Cerebellar nuclear complex (tissue), 1 donor: ENCODE measurements at places on chromosomes 2 and 18.

DNA sequence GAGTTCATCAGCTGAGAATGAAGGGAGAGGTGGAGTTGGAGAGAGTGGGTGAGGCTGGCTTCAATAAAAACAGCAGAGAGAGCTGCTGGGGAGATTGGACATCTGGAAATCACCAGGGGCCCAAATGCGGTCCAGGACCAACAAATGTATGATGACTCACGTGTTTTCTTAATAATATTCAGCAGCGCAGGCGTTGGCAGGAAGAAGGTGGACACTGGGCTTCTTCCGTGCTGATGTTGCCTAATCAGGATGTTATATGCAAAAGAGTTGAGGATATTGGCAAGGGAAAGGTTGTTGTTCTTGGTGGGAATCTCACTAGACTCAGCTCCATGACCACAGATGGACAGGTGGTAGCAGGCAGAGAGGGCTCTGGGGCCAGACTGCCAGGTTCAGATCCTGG lies 12.8 kb upstream of the PLA2R1 start:
- no peak for DNase-seq

DNA sequence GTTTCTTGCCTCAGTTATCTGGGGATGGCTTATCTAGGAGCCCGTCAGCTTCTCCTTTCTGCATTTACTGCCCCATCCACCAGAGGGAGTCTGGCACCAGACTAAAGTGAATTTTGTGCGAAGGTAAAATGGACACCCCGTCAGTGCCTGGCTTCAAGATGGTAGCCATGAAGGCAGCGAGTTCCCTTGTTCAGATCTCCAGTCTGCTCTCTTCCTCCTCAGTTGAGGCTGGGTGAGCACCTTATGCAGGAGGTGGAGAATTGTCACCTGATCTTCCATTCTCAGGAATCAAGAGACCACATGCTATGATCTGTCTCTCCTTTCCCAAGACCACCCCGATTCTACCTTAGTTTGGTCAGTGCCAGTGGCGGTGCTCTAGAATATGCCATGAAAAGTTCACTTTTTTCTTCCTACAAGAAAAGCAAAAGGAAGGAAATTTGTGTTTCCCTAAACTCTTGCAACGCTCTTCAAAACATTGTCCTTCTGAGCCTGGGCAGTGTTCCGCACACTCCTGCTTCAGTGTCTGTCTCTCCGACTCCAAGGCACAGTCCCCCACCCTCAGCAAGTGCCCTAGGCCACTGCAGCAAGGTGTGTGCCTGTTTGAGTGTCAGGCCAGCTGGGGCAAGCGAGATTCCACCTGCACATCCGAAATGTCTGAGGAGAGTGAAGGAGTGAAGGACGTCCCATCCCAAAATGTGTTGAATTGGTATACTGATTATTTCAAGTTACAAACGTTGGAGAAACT lies 168.6 kb downstream of the SS18 start:
- no peak for DNase-seq

GRCh38 chr2:14942987-14943386 lies 310.5 kb downstream of the LRATD1 start:
- no peak for DNase-seq

DNA sequence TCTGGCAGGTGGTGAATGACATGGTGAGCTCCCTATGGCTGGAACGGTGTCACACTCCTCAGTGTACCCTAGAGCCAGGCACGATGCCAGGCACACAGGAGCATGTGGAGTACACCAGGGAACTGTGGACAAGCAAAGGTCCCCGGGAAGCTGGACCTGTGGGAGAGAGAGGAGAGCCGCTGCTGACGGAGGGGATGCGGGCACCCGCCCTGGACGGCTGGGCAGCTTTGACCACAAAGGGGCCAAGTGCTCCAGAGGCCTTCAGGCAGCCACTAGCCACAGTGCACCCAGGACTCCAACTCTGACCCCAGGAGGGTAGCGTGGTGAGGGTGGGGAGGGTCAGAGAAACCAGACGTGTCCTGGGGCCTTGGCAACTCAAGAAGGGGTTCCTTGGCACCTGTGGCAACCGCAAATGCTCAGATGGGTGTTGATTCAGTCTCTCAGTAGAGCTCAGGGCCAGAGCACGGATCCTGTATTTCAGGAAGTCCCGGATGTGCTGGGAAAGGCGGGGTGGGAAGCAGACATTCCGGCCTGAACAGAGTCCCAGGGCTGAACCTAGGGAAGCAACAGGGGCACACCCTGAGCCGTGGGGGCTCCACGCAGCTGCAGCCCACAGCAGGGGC lies 2.3 kb upstream of the MAB21L4 start:
- DNase-seq: no peak
